T-helper 2 cell treated with Interferon-gamma antibody and Interleukin-4, amounts not matched to agents 5 μg/mL and 100 μg/mL, for 36 hours (primary cell): ENCODE measurements at places on chromosomes 4 and X.

DNA sequence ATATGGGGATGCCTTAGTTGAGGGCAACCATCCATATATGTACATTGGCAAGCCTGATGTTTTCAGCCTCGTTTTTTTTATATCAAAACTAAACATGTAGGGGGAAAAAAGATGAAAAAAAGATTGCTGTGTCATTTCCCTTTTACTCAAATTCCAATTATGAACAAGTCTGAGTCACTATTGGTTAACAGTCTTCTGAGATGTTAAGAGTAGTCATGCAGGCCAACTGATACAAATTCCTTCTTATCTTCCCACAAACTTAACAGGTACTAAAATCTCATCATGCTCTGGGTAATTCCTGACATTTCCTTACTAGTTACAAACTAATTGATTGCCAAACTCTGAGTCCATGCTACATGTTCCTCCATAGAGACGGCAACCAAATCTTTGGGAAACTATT lies 222.1 kb downstream of the FRMPD4 start:
- DNase-seq, result no peak

- DNase-seq, result no peak
Observed at GRCh38 chr4:74412225-74412624, 32.7 kb upstream of the AREG start.

DNA sequence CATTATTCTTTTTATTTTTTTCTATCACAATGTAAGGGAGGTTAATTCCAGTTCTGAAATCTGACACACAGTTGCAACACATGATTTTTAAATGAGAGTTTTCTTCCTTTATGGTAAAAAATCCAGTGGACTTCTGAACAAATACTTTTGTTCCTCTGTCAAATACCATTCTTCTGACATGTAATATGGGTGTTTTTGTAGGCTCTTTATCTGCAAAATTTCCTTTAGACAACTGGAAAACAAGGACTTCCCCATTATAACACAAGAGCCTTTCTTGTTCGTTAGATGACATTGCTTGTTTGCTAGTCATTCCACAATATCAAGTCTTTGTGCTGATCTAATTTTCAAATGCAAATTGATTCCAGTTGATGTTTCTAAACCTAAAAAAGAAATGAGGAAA lies 7.7 kb downstream of the FANCB start:
- DNase-seq, result no peak

DNA sequence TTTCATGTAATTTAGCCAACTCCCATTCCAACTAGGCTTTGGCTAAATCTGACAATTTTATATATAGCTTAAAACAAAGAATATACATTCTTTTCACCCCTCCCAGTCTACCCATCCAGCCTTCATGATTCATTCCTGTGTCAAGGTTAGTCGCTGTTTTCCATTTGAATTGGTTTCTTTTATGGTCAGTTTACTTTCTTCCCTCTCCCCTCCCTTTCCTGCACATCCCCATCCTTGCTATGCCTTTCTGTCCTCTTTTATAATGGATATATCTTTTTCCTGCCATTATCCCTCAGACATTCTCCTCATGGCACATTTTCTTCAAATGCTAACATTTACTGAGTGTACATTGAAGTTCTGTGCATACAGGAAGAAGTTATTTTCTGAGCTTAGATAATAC lies 4.7 kb downstream of the ZXDB start:
- DNase-seq, result no peak

- no peak for DNase-seq
Observed at GRCh38 chr4:71212216-71212615, 126.6 kb upstream of the SLC4A4 start.

GRCh38 chr4:106628586-106629267 lies 260.1 kb upstream of the GIMD1 start:
- no peak for DNase-seq

DNA sequence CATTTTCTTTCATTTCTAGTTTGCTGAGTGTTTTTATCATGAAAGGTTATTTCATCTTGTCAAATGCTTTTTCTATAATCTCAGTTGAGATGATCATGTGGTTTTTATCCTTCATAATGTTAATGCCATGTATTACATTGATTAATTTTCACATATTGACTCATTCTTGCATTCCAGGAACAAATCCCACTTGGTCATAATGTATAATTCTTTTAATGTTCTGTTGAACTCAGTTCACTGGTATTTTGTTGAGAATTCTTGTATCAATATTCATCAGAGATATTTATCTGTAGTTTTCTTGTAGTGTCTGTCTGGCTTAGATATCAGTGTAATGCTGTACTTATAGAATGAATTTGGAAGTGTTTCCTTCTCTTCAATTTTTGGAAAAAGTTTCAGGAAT lies 16.7 kb upstream of the LHFPL1 start:
- DNase-seq, result no peak

DNA sequence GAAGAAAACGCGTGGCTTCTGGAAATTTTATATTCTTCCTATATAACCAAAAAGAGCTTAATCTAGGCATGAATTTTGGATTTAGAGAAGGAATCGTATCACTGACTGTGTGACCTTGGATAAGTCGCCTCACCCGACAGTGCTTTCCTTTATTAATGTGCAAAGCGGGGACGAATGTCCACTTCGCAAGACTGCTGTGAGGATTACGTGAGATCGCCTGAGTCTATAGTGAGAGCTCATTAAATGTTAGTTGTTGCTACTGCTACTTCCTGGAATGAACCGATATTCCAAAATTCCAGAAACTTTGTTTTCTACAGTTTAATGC lies 448 bp upstream of the TBC1D8B start:
- no peak for DNase-seq

- DNase-seq, result no peak
Observed at GRCh38 chr4:80045786-80046185, 27.2 kb downstream of the ANTXR2 start.

DNA sequence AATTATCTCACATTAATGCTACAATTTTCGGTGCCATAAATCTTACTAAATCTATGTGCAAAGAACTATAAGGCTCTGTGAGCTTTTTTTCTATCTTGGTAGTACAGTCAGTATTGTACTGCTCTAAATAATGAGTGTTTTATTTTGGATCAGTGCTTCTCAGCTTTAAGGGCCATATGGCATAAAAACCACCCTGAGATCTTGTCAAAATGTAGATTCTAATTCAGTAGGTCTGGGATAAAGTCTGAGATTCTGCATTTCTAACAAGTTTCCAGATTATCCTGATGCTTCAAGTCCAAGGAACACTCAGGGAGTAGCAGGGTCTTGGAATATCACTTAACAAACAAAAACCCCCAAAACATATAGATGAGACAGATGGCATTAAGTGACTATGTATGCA lies 486.5 kb downstream of the GRXCR1 start:
- no peak for DNase-seq

DNA sequence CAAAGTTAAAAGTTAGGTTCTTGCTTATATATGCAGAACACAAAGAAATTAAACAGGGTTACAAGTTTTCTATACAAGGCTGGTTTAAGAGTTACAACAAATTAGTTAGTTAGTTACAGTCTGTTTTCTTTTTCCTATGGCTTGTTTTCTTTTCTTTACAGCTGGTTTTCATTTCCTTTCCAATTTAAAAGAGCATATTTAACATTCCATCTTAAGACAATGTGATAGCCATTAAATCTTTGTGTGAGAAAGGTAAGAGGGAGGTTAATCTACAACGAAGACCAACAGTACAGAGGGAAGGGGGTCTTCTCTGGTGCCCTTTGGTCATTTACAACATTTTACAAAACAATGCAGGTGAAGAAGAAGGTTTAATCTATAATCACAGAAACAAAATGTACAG lies 290.6 kb downstream of the ZNF674 start:
- no peak for DNase-seq

- DNase-seq, result no peak
Observed at GRCh38 chr4:76074468-76074867, at the start of gene ART3. Gene ART3, plus strand, starts transcription at chr4:76074709. Its CDS starts 1,181 bp downstream, at chr4:76075890.

DNA sequence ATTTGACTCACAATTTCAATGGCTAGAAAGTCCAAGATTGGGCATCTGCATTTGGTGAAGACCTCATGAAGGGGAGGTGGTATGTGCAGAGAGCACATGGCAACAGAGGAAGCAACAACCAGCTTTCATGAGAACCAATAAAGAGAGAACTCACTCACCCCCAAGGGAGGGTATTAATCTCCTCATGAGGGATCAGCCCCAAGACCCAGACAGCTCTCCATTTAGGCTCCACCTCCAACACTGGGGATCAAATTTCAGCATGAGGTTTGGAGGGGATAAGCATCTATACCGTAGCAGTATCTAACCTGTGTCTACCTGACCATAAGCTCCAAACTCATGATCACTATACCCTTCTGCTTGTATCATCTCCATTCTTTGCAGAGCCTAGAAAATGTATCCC lies 9.3 kb upstream of the TBC1D19 start:
- no peak for DNase-seq

DNA sequence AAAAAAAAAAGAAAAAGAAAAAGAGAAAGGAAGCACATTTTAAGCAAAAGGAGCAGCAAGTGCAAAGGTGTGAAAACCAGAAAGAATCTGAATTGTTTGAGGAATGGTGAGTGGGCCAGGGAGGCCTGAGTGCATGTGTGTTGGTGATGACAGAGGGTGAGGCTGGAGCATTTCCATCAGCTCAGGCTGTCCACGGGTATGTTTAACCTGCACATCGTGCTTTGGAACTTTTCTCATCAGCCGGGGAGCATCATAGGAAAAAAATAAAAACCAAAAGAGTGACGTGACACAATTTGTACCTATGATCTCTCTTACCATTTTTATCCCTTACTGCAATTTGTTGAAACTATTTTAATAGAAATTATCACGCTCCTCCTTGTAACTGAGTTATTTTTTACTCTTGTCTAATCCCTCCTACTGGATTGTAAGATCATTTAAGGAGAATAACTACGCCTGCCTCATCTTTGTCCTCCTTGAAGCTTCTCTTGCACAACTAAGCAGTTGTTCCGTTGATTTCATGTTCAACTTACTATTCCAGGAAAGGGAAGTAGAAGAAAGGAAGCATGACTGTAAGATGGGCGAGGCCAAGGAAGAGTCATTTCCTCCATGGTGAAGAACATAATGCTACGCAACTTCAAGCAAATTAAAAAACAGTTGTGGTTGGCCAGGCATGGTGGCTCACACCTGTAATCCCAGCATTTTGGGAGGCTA lies 7.0 kb downstream of the PALLD start:
- no peak for DNase-seq

- DNase-seq, result no peak
Observed at GRCh38 chr4:10530137-10530786, 73.0 kb upstream of the ZNF518B start.

DNA sequence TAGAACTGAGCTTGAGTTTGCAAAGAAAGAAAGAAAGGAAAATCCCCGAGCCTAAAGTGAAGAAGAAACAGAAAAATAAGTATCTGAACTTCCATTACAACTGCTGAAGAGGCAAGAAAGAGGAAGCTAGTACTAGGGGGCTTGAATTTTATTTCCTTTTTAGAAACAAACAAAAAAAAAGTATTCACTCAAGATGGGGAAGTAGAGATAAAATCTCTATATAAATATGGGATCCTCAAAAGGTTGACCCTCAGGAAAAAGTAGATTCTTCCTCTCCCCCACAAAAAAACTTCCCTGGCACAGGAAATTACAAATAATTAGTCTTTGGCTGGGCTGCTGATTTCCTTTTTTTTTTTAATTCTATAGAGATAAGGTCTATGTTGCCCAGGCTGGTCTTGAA lies 16.0 kb downstream of the LRBA start:
- no peak for DNase-seq

DNA sequence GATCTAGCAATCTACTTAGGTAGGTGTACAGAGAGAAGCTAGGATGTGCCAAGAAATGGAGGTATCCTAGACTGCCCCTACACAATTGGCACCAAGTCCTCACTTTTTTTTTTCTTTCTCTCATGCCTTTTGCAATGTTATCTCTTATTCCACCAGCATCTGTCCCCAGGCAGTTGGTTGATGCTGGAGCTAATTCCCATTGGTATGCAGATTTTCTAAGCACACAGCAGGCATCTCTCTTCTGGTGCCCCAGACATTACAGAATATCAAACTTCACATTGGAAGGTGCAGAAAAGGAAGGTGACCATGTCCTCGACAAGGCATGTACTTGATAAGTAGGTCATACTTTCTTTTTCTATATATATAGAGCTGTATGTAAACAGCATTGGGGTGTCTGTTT lies 21.6 kb downstream of the LUZP4 start:
- DNase-seq, result no peak

- DNase-seq, result no peak
Observed at GRCh38 chr4:156788782-156789181, 182.8 kb downstream of the PDGFC start.

- DNase-seq, result no peak
Observed at GRCh38 chr4:155505321-155505720, 128.6 kb upstream of the MAP9 start.

DNA sequence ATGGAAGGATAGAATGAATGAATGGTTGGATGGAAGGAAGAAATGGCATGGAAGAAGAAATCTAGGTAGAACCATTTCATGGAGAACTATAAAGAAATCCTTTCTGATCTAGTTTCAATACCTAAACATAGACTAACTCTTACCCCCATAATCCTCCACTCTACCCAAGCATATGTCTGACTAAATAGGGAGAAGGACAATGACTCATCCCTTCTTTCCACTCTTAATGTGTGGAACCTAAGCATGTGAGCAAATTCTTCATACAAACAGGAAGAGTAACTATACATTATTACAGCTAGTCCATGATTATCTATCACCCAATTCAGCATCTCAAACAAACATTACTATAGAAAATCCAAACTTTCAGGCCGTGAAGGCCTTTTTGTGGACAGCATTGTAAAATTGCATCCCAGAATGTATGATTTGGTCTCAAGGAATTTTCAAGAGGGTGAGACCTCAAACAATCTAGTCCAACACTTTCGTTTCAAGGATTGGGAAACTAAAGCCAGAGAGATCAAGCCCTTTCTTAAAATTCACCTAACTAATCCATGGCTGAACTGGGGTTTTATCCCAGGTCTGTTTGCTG lies 11.2 kb downstream of the C1QTNF7 start:
- DNase-seq, result no peak

GRCh38 chr4:177450426-177451107 lies 8.3 kb upstream of the AGA start:
- no peak for DNase-seq

DNA sequence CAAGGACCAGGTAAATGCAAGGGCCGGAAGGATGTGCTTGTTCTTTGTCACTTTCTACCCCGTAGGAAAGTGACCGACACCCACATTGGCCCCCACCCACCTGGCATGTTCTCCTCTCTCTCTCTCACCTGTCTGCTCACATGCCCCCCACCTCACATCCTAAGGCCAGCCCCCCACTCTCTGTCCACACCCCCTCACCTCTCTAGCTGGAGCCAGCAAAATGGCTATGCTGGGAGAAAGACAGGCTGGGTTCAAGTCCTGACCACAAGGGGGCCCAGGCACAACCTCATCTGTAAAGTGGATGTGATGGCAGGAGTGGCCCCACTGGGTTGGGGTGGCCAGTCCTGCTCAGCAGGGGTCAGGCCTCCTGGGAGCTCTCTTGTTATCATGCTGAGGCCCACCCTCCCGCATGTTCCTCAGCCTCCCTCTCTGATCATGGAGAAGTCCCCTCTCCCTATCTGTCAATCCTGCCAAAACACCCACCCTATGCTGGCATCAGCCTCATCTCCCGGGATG lies 1.7 kb upstream of the PPP2R2C start:
- no peak for DNase-seq

DNA sequence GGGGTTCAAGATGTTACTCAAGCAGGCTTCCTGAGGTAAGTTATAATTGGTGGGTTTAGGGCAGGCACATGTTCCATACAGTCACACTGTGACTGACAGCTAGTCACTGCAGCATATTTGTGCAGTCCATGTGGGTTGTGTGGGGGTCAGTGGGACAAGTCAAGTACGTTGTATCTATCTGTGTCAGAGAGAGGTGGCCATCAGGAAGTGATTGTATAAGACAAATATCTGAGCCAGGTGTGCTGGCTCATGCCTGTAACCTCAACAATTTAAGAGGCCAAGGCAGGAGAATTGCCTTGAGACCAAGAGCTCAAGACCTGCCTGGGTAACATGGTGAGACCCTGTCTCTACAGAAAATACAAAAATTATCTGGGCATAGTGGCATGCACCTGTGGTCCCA lies 509.3 kb downstream of the CENPC start:
- DNase-seq, result no peak
